ENCODE measurements at places on chromosomes 2 and 18.

GRCh38 chr2:18980786-18981430 lies 377.5 kb downstream of the OSR1 start:
- DNase-seq, result no peak

DNA sequence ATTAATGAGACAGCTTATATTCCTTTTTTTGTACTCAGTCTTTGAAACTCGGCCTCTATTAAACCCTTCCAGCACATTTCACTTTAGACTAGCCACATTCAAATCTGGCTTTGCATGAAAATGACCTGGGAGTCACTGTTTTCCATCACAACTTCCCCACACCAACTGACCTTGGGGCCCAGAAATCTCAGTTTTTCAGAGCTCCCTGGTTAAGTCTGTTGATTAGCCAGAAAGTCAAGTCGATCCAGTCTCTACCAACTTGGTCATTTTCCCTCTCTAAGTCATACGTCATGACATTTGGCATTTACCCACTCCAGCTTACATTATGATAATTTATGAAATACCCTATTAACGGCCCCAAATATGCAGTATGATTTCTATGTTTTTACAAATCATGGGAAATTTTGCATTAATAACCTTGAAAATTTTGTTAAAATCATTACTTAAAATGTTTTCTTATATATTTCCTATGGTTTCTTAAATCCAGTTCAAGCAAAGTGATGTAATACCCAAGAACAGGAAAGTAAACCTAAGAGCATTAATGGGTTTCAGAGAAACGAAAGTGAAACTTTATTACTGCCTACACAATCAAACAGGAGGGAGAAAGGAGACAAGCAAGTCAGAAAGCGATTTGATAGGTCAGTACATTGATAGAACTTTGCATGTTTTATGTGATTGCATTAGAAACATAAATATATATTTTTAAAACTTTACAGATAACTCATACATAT lies 77.1 kb downstream of the SPATS2L start:
- no peak for DNase-seq

DNA sequence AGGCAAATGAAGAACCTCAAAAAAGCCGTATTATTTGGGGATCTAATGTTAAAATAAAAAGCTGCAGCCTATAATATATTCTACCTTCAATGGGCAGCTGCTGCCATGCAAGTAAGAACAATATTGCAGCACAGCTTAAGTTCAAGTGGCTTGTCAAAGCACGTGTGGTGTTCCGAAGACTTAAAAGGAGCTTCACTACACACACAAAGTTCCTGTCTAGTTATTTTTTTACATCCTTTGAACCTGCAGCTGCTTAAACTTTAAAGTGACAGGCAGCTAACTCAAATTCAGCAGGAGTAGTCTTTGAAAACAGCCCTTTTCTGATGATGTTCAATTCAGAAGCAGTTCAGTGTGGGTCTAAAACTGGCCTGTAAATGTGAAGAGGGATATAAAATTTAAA lies 85.8 kb upstream of the XIRP2 start:
- DNase-seq, result no peak

GRCh38 chr18:77071711-77072292 lies 60.8 kb downstream of the MBP start:
- no peak for DNase-seq

- no peak for DNase-seq
Measured at GRCh38 chr2:10935953-10936942, 24.5 kb downstream of the KCNF1 start.

DNA sequence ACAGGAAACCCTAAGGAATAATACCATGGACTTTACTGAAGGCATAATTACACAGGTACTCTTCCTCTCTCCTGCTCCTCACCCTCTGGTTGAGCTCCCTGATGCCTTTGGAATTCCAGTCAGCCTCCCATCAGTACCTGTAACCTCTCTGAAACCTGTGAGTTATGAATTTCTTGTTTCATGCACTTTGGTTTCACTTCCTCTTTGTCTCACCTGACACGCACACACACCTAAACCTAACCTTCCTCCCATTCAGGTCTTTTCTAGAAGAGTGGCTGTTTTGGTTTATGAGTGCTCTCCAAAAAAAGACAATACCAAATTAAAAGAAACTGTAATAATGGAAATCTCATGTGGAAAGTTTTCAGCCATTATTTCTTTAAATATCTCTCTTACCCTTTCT lies 451.3 kb upstream of the VWC2L start:
- DNase-seq, result no peak

- no peak for DNase-seq
Measured at GRCh38 chr2:27638709-27639108, 9.9 kb downstream of the GPN1 start.

DNA sequence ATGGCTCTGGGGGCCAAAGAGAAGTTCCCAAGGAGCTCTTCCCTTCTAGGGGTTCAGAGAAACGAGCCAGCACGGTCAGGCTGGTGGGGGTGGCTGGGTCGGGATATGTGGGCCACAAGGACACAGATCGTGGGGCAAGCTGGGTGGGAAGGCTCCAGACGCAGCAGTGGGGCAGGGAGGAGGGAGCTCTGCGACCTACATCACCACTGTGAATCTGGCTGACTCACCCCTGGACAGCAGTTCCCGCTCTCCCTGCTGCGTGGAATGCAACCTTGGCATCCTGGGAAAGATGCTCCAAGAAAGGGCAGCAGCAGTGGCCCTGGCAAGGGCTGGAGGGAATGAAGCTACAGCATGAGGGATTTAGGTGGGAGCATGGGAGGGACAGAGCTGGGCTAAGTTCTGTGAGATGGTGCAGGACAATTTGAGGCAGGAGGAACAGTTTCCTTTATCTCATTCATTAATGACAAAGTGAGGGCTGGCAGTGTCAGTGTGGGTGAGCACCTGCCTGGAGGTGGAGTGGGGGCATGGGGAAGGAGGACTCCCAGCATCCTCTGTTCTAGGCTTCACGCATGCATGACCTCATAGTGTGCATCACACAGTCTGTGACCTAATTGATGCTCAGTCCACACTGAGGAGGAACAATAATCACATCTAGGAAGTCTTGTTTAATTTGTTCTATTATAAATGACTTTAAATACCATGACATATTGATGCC lies 25.0 kb downstream of the CELF4 start:
- DNase-seq, result no peak

GRCh38 chr2:192025637-192026036 lies 169.1 kb downstream of the TMEFF2 start:
- DNase-seq, result no peak

DNA sequence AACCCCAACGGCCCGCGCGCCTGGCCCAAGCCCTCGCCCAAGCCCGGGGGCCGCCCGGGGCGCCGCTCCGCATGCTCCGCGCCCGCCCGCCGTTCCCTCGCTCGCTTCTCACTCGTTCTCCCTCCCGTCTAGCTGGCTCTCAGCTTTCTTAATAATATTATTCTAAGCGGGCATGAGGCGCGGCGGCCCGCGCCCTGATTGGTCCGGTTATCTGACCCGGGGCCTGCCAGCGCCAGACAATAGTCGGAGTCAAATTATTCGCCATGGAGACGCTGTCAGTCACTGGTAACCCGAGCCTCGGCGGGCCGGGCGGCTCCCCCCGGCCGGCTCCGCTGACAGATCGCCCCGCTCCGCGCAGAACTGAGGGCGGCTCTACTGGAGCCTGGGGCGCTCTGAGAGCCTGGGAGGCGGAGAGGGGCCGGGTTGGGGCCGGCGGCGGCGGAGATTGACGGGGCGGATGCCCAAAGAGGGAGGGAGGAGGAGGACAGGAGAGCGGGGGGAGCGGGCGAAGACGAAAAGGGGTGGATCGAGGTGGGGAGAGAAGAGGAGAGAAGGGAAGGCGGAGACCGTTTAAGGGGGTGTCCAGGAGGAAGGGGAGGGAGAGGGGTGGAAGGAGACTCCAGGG lies at the start of gene SIX2:
Gene SIX2 (minus strand): TSS at position 150 of the 625 bp plus-strand sequence. CDS start 342 bp downstream, outside the sequence.
- DNase-seq, result peak; percentile 86

- DNase-seq, result peak; percentile 35
Measured at GRCh38 chr2:174699993-174700766, 64.1 kb downstream of the CHRNA1 start.

GRCh38 chr2:65647249-65647842 lies 214.9 kb upstream of the SPRED2 start:
- no peak for DNase-seq

DNA sequence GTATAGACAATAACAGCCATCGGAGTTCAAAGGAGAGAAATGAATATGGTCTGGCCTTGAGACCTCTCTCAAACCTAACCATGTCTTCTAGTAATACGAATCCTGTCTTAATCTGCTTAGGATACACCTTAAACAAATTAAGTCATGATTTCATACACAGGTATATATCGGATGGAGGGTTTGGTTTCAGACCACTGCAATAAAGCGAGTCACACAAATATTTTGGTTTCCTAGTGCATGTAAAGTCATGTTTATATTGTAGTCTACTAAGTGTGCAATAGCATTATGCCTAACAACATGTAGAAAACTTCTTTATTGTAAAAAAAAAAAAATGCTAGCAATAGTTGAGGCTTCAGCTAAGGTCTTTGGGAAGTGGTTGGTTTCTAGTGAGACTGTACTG lies 73.8 kb downstream of the EML6 start:
- no peak for DNase-seq

DNA sequence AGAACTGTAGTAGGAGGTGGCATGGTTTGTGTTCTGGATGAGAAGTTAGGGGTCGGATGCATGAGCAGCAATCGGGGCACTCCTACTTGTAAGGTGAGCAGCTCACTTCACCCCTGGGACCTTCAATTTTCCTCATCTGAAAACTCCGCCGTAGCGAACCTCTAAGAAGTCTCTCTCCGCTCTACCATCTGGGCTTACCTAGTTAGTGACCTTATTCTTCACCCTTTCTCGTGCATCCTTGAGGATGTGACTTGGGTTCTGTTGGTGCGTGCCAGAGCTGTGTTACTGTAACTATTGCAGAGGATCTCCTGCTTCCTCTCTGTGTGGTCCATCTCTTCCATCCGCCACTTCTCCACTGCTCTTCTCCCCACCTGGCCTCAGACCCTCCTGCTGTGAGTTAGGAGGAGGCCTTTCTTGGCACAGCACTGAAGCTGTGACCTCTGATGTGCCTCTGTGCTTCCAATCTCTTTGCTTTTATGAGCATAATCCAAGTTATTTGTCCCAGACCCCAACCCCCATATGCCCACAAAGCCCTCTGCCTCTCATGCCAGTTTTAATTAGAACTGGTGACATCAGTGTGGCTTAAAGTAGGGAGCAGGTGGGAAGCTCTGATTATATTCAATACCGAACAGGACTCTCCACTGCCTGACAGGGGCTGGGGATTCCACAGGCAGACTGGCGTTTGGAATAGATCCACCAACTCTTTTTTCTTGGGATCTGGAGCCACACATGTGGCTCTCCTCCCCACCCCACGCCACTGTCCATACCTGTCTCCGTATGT lies 178.4 kb downstream of the BCL2 start:
- DNase-seq, result no peak

All from left renal pelvis (tissue), 4 donors.